DND-41 (cell line): ENCODE measurements at places on chromosomes 5 and 9.

DNA sequence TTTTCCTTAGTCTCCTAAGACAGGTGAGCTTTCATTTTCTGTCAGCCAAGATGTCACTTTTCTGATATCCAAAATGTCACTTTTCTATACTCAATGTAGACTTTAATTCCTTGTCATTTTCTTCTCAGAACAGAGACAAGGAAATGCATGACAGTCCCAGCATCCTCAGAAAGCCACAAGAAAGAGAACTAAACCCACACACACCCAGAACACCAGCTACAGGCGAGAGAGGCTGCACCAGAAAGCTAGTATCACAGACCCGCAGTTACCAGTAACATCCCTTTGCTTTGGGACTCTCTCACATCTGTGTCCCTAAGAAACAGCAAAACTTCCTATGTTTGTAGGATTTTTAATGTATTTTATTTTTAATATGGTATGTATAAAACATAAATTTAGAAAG is 17.1 kb downstream of the TRMO start:
- H3K4me1 ChIP-seq, result peaks cover 39% of the 10 kb centered on the region
- peak; percentile 71 for DNase-seq

DNA sequence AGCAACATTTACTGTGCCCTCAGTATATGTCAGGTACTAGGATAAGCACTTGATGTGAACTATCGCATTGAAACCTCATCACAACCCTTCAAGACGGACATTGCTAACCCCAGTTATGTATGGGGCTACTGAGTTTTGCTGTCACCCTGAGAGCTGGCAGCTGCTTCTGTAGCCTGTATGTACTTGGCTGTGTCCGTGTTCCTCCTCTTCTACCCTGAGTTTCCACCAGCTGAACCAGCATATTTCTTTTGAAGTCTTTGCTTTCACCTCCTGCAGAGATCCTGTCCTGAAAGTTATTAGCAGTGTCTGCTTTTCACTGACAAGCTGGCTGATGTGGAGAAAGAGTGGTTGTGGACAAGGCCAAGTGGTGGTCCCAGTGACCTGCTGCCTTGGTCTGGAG is 63.3 kb downstream of the ADGRV1 start:
- H3K4me3 ChIP-seq, result no peak overlapping the region
- no peaks in the 10 kb centered on the region for H3K4me1 ChIP-seq
- no peak overlapping the region for H3K27ac ChIP-seq
- H3K36me3 ChIP-seq, result no peaks in the 10 kb centered on the region
- DNase-seq, result no peak
- H3K27me3 ChIP-seq, result no peaks in the 10 kb centered on the region

DNA sequence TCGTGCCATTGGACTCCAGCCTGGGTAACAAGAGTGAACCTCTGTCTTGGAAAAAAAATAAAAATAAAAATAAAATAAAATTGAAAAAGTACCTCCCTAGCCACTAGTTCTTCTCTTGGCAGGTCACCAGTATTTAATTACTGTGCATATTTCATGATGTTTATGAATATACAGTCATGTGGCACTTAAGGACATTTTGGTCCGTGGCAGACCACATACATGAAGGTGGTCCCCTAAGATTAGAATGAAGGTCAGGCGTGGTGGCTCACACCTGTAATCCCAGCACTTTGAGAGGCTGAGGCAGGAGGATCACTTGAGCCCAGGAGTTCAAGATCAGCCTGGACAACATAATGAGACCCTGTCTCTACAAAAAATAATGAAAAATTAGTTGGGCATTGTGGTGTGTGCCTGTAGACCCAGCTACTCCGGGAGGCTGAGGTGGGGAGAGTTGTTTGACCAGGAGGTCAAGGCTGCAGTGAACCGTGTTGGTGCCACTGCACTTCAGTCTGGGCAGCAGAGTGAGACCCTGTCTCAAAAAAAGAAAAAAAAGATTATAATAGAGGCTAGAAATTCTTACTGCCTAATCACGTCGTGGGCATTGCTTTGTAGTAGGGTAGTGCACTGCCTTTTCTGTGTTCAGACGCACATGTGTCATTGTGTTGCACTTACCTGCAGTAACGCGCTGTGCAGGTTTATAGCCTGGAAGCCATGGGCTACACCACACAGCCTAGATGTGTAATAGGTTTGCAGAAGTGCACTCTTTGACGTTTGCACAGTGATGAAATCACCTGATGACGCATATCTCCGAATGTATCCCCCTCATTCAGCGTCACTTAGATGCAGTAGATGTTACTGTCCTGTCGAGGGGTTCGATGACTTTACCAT is 12.8 kb downstream of the EHMT1 start:
- H3K36me3 ChIP-seq, result no peaks in the 10 kb centered on the region
- H3K4me1 ChIP-seq, result peaks cover 12% of the 10 kb centered on the region
- DNase-seq, result no peak

- no peaks in the 10 kb centered on the region for H3K36me3 ChIP-seq
- no peak overlapping the region for H3K4me3 ChIP-seq
- no peaks in the 10 kb centered on the region for H3K27me3 ChIP-seq
- no peak overlapping the region for H3K27ac ChIP-seq
These were observed 289.4 kb downstream of the EFNA5 start for GRCh38 chr5:107381189-107381856.

DNA sequence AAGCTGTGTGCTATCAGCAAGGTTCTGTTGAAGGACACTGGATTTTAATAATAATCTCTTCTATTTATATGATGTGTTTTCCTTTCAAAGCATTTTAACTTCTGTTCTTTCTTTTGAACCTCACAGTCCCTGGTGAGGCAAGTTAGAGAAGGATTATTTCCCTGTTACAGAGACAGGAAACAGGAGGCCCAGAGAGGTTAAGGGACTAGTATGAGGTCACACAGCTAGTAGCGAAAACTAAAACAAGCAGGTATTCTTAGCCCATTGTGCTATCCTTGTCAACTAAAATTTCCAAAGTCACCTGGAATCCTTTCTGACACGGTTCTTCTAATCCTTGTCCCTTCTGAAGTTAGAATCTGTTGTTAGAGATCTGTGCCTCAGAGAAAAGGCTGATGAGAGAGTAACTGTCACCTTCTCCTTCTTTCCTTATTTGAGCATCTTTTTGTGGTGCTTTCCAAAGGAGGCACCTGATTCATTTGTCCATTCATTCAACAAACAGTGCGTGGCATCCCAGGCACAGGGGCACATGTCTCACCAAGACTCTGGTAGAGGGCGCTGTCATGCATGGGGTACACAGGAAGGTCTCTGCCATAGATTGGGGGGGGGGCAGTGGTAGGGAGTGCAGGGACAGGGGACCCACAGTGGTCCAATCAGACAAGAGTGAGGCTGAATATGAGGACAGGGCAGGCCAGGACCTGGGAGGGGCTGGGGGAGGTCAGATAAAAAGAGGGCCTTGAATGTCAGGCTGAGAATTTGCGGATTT is 61.5 kb downstream of the CRB2 start:
- H3K36me3 ChIP-seq, result no peaks in the 10 kb centered on the region; the same call in 1 of the 2 replicates
- DNase-seq, result no peak

DNA sequence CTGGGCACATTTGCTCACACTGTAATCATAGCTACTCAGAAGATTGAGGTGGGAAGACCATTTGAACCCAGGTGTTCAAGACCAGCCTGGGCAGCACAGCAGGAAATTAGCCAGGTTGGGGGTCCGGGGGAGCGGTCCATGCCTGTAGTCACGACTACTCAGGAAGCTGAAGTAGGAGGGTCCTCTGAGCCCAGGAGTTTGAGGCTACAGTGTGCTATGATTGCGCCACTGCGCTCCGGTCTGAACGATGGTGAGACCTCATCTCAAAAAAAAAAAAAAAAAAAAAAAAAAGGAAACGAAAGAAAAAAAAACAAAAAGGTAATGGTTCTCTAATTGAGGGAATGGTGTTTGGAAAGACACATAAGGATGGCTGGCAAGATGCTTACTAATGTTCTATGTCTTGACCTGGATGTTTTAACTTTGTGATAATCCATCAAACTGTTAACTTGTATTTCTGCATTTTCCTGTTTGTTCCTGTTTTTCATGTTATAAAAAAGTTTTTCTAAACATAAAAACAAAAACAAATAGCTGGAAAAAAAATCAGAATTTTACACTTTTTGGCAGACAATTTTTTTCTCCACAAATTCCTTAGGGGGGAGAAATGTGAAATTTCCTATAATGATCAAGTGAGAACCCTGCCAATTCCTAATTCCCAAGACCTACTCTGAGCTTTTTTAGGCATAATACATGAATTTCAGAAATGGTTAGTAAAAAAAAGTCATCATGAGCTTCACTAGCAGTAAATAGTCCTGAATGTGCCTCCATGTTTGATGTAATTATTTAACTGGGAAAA is 96.9 kb downstream of the DENND1A start:
- H3K36me3 ChIP-seq, result no peaks in the 10 kb centered on the region
- no peak for DNase-seq
- H3K4me3 ChIP-seq, result no peak overlapping the region
- no peaks in the 10 kb centered on the region for H3K27me3 ChIP-seq
- no peak overlapping the region for H3K27ac ChIP-seq

GRCh38 chr9:70502690-70503089 is 88.2 kb upstream of the KLF9 start:
- no peak overlapping the region for H3K4me3 ChIP-seq
- H3K27me3 ChIP-seq, result no peaks in the 10 kb centered on the region
- DNase-seq, result no peak
- no peak overlapping the region for H3K27ac ChIP-seq

- no peak overlapping the region for H3K27ac ChIP-seq
- no peak overlapping the region for H3K4me3 ChIP-seq
- H3K36me3 ChIP-seq, result no peaks in the 10 kb centered on the region
- H3K4me1 ChIP-seq, result no peaks in the 10 kb centered on the region
These were observed 402.3 kb upstream of the CHD1 start for GRCh38 chr5:99331061-99331460.

DNA sequence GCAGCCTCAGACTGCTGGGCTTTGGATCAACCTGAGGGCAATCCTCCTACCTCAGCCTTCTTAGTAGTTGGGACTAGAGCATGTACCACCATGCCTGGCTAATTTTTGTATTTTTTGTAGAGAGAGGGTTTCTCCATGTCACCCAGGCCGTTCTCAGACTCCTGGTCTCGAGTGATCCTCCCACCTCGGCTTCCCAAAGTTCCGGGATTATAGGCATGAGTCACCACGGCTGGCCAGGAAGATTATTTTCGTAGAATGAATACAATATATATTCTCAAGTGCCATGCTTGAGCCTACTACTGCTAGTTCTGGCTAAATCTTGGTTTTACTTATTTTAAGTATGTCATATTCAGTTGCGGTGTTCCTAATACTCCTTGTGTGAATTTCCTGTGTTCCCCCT is 88.2 kb upstream of the CLINT1 start:
- no peak overlapping the region for H3K27ac ChIP-seq
- H3K36me3 ChIP-seq, result no peaks in the 10 kb centered on the region
- no peak overlapping the region for H3K4me3 ChIP-seq
- peaks cover 11% of the 10 kb centered on the region for H3K4me1 ChIP-seq
- DNase-seq, result no peak
- no peaks in the 10 kb centered on the region for H3K27me3 ChIP-seq

GRCh38 chr9:74765481-74765971 is 122.2 kb downstream of the TRPM6 start:
- no peak overlapping the region for H3K4me3 ChIP-seq
- H3K27me3 ChIP-seq, result no peaks in the 10 kb centered on the region
- H3K27ac ChIP-seq, result no peak overlapping the region

DNA sequence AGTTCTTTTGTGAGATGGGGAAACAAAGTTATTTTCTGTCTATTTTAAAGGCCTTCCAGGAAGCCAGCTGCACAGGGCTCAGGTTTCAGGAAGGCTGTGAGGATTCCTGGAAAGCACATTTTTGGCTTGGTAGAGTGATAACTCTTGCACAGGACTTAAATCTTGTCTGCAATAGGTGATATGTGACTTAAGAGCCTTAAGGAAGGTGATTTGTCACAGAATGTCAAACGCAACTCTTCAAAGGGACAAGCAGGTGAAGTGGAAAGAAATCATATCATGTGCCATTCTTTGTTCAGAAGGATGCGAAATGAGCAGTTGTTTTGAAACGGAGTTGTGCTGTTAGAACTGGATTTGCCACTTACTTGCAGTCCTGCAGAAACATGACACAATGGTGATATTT is 459.3 kb downstream of the MAT2B start:
- no peaks in the 10 kb centered on the region for H3K36me3 ChIP-seq
- no peaks in the 10 kb centered on the region for H3K4me1 ChIP-seq

- peaks cover 44% of the 10 kb centered on the region for H3K4me1 ChIP-seq
- H3K27me3 ChIP-seq, result no peaks in the 10 kb centered on the region
- no peak for DNase-seq
- peaks cover 42% of the 10 kb centered on the region for H3K36me3 ChIP-seq
- H3K27ac ChIP-seq, result no peak overlapping the region
- no peak overlapping the region; the same call in 1 of the 2 replicates for H3K4me3 ChIP-seq
These were observed 3.7 kb downstream of the TXN start for GRCh38 chr9:110252509-110253139.

DNA sequence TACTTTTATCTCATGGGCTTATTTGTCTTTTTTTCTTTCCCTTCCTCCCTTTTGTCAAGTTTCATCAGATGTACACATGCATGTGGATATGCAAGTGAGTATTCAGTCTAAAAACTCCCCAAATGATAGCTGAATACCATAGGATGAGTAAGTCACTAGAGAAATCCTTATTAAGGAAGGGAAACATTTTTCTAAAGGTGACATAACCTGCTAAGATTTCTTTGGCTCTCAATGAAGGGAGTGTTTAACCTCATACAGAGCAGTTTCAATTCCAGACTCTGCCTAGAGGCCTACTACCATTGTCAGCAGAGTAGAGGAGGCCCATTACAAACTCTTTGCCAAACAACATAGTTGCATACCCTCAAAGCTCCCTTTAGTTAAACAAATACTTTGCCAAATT is 192.4 kb downstream of the ARHGEF28 start:
- no peaks in the 10 kb centered on the region for H3K27me3 ChIP-seq
- H3K36me3 ChIP-seq, result no peaks in the 10 kb centered on the region
- DNase-seq, result no peak
- no peaks in the 10 kb centered on the region for H3K4me1 ChIP-seq
- H3K4me3 ChIP-seq, result no peak overlapping the region

DNA sequence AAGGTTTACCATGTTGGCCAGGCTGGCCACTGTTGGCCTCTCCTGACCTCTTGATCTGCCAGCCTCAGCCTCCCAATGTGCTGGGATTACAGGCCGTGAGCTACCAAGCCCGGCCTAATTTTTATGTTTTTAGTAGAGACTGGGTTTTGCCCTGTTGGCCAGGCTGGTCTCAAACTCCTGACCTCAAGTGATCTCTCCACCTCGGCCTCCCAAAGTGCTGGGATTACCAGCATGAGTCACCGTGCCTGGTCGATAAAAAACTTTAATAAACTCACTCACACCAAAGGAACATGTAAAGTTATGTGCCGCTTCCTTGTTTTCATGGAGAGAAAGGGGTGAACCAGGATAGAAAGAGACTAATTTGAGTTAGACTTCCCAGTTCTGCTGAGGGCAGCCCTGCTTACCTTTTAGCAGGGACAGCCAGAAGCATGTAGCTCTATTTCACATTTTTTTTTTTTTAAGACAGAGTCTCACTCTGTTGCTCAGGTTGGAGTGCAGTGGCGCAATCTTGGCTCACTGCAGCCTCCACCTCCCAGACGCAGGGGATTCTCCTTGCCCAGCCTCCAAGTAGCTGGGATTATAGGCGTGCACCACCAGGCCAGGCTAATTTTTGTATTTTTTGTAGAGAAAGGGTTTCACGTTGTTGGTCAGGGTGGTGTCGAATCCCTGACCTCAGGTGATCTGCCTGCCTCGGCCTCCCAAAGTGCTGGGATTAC is 11.4 kb upstream of the HAUS6 start:
- no peaks in the 10 kb centered on the region for H3K27me3 ChIP-seq
- DNase-seq, result no peak
- no peak overlapping the region for H3K4me3 ChIP-seq
- H3K27ac ChIP-seq, result no peak overlapping the region
- H3K4me1 ChIP-seq, result no peaks in the 10 kb centered on the region
- H3K36me3 ChIP-seq, result peaks cover 37% of the 10 kb centered on the region
